SJCRH30 (cell line): ENCODE measurements at places on chromosomes 5 and 9. TPM values are rescaled to one million over a fixed set of nuclear protein-coding genes. Genes with fewer than 3 reads are reported as not detected.

The SPATA31A3 gene
- 0.04 TPM in 1 of 2 replicates, not detected in the other for total RNA-seq

The PCDHGA10 gene
- total RNA-seq, result 1.3 and 1.6 TPM in 2 replicates

The PPP2R2B gene
- total RNA-seq, result 0.04 TPM in 1 of 2 replicates, not detected in the other

The CD180 gene
- not detected in 2 replicates for total RNA-seq

The SLC25A2 gene
- 0.08 TPM in 1 of 2 replicates, not detected in the other for total RNA-seq
